ENCODE measurements at places on chromosomes 11 and 22. TPM values are rescaled to one million over a fixed set of nuclear protein-coding genes. Genes with fewer than 3 reads are reported as not detected.

The ISX gene
- not detected for total RNA-seq

The STK33 gene
- total RNA-seq: 3.4 TPM

The MUC2 gene
- not detected for total RNA-seq

The ALDH3B1 gene
- total RNA-seq: 0.37 TPM

The RASSF10 gene
- total RNA-seq: not detected

The CALCA gene
- not detected for total RNA-seq

The CD3E gene
- total RNA-seq: not detected

The FADS2 gene
- total RNA-seq: 694 TPM

The PDE2A gene
- total RNA-seq: 14.8 TPM

The RAPSN gene
- 1.6 TPM for total RNA-seq

The ANGPTL5 gene
- total RNA-seq: not detected

The GLYATL1B gene
- not detected for total RNA-seq

The MTMR3 gene
- 30.1 TPM for total RNA-seq

The RCOR2 gene
- total RNA-seq: 0.13 TPM

The CSNK2A3 gene
- not detected for total RNA-seq

The MMP3 gene
- not detected for total RNA-seq

The TAF10 gene
- total RNA-seq: 105 TPM

The H19 gene
- 0.37 TPM for total RNA-seq

The KCNE3 gene
- 1.3 TPM for total RNA-seq

The SEC14L6 gene
- total RNA-seq: 0.15 TPM

The GGT5 gene
- total RNA-seq: 45.9 TPM

The TMEM86A gene
- total RNA-seq: 2.6 TPM

Measured in endothelial cell of umbilical vein (primary cell).